T-helper 1 cell (primary cell): ENCODE measurements at places on chromosomes 3 and 15.

DNA sequence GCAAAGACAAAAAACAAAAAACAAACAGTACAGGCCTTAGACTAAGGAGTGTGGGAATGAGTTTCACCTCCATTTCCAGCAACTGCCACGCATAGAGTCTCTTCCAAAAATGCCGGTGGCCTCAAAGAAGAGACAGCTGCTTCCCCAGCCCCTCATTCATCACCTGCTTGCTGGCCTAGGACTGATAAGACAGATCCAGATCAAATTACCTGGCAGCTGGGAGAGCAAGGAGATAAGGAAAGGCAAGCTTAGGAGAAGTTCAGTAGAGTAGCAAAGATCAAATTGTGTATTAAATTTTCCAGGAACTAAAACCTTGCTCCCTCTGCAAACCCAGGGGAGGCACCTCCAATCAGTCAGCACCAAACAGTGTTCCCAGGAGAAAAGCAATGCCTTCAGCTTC, 325.8 kb upstream of the CTNNB1 start:
- DNase-seq = no peak

GRCh38 chr3:42800251-42800650, 4.0 kb downstream of the HIGD1A start:
- no peak for DNase-seq

- no peak for DNase-seq
These were observed 58.1 kb downstream of the CLASP2 start for GRCh38 chr3:33659856-33660434.

DNA sequence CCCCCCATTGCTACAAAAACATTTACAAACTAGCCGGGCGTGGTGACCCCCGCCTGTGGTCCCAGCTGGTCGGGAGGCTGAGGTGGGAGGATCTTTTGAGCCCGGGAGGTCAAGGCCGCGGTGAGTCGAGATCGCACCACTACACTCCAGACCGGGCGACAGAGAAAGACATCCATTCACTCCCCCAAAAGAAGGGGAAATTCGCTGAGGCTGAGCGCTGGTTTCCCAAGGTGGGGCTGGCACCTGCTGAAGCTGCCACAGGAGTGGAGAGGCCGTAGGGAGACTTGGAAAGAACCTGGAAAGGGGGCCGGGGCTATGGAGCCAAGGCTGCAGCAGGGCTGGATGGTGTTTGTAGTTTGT, 732 bp upstream of the CRTC3 start:
- no peak for DNase-seq

- no peak for DNase-seq
These were observed 270.2 kb downstream of the SHOX2 start for GRCh38 chr3:157836022-157836421.

DNA sequence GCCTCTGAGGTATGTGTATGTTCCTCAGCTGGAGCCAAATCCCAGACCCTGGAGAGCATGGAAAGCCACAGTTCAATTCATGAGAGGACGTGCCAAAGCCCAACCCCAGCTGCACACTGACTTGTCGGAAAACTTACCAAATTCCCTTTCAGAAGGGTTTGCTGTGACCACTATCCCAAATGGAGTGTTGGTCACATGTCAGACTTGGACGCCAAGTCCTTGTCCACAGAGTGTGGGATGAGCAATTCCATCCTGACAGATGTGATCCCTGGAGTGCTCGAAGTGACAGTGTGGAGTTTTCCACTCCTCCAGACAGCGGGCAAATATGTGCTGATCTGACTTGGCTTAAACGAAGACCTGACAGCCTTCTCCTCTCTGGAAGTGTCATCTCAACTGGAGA, 71.2 kb downstream of the RORA start:
- no peak for DNase-seq

DNA sequence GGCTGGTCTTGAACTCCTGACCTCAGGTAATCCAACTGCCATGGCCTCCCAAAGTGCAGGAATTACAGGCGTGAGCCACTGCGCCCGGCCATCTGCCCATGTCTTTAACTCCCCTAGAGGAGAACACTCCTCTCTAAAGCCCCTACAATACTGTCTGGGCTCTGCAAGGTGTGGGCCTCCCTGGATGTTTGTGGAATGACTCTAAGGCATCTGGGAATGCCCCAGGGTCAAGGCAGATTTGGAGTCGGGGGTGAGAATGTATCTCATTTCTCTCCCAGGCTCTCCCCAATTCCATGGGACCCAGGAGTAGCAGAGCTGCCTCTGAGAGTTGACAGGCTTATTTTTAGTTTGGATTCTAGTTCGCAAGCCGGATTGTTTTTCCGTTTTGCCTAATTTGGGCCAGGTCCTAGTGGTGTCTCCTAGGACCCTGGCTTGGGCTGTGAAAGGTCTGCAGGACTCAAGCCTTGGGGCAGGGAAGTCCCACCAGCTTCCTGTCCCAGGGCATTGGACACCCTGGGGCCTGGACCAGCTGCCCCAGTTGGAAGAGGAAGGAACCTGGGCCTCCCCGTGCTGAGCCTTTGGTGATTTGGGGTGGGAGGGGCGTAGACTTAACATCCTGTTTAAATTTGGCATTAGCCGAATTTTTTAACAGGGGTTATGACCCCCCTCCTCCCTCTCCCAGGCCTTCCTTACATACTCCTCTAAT, 53.5 kb downstream of the MAGEF1 start:
- DNase-seq = no peak

- no peak for DNase-seq
These were observed 26.2 kb upstream of the TOP2B start for GRCh38 chr3:25690768-25691533.

DNA sequence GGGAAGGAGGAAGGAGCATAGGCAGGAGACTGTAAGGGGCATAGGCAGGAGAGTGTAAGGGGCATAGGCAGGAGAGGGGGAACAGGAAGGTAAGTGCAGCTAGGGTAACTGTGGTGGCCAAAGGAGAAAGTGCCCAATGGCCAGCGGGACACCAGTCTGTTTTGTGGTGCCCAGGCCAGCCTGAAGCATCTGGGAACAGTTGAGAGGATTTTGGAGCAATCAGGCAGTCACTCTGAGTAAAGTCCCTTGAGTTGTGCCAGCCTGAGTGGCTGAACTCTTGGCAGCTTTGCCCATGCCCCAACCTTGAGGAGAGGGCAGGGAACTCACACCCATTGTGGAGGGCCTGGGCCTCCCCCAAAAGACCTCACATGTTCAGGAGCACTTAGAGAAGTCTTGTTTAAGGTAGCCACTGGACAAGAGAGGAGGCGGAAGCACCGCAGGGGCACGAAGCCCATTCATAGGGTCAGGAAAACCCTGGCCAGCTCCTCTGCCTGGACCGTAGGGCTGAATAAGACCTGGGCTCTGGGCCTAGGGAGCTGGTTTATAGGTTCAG, 3.5 kb upstream of the TGM5 start:
- no peak for DNase-seq

DNA sequence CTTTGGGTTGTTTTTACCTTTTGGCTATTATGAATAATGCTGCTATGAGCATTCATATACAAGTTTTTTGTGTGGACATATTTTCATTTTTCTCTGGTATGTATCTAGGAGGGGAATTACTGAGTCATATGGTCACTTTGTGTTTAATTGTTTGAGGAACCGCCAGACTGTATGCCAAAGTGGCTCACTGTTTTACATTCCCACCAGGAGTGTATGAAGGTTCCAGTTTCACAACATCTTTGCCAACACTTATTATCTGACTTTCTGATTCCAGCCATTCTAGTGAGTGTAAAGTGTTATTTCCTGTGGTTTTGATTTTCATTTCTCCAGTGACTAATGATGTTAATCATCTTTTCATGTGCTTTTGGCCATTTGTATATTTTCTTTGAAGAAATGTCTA, 51.8 kb downstream of the CMTM7 start:
- no peak for DNase-seq

- no peak for DNase-seq
These were observed 166.8 kb upstream of the TGFBR2 start for GRCh38 chr3:30439451-30440053.
